ENCODE measurements at places on chromosomes 7 and 10.

- DNase-seq, result no peak
Observed at GRCh38 chr10:49837685-49838084, 75.6 kb upstream of the OGDHL start.

DNA sequence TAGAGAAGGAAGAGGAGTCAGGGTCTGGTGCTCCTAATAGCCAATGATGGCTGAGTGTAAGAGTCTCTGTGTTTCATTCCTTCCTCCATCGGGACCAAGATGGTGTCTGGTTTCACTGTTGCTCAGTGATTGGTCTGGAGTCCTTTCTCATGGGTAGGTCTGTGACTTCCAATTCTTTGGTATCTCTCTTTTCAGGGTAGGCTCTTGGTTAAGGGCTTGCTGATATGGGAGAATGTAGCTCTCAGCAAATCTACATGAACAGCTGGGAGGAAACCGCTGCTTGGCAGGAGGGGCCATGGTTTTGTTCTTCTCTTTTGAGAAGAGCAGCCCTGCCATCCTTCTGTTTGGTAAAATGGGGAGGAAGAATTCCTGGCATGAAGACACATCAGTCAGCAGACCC lies 209.1 kb upstream of the PODXL start:
- no peak for DNase-seq

GRCh38 chr10:48796713-48797245 lies 112.1 kb downstream of the WDFY4 start:
- no peak for DNase-seq

- DNase-seq, result peak; percentile 93
Observed at GRCh38 chr7:42236976-42237810, at the start of gene GLI3. TSS of gene GLI3 (minus strand) at chr7:42237209. CDS start at chr7:42223253, 13,956 bp downstream.

Measured in mammary epithelial cell (primary cell).